ENCODE measurements at places on chromosomes 6 and 20.
A peak's percentile ranks its signal among the peaks of the same experiment; 100 is the strongest.

- no peak for DNase-seq
- no peaks in the 10 kb centered on the region for H3K36me3 ChIP-seq
- peaks cover 4% of the 10 kb centered on the region for H3K27me3 ChIP-seq
- H3K4me3 ChIP-seq: no peak overlapping the region
- no peaks in the 10 kb centered on the region for H3K4me1 ChIP-seq
Measured at GRCh38 chr6:168147205-168147738, 68.3 kb upstream of the FRMD1 start.

DNA sequence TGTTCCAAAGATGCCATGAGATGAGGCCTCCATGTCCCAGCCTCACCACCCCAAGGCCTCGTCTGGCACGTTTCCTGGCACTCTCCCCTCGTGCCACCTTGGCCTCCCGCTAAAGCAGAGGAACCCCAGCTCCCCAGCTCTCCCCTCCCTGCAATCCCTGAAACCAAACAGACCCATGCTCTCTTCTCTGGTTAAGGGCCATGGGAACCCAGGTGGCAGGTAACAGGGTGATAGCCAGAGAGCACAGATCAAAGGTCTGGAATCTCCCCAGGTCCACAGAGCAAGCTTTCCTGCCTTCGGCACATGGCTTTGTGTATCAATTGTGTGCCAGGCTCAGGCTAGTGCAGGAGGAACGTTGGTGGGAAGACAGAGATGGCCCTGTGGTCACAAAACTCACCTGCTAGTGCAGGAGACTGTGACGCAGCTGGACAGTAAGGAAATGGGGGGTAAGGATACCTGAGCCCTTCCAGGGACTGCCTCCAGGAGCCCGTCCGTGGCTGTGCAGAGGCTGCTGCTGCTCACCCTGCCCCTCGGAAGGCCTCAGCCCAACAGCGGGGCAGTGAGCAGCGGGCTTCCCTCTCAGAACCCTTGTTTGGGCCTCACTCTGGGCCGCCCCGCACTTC lies 39.0 kb downstream of the MYH7B start:
- DNase-seq: no peak
- H3K27me3 ChIP-seq: no peaks in the 10 kb centered on the region
- H3K27ac ChIP-seq: no peak overlapping the region
- H3K36me3 ChIP-seq: peaks cover 43% of the 10 kb centered on the region
- H3K4me3 ChIP-seq: no peak overlapping the region

- H3K4me1 ChIP-seq: no peaks in the 10 kb centered on the region
- H3K4me3 ChIP-seq: no peak overlapping the region
- no peak overlapping the region for H3K27ac ChIP-seq
- H3K36me3 ChIP-seq: no peaks in the 10 kb centered on the region
- no peak for DNase-seq
Measured at GRCh38 chr20:54524849-54525248, 49.5 kb downstream of the DOK5 start.

DNA sequence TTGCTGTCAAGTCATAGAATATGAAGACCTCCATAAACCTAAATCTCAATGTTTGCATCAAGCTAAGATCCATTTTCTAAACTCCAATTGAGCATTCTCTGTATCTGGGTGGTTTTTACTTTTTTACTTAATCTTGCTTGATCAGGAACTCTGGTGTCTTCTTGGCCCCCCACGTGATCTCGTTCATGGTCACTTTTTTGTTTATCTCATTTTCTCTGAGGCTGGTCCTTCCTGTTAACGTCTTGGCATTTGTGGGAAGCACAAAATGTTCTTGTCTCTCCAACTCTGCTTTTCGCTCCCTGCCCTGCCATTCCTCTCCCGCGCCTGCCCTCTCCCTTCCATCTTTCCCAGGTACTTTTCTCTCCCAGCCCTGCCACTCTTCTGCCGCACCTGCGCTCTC lies 14.0 kb upstream of the MAPRE1 start:
- no peaks in the 10 kb centered on the region for H3K4me1 ChIP-seq
- H3K4me3 ChIP-seq: no peak overlapping the region
- DNase-seq: no peak

- peak; percentile 20 for DNase-seq
- peaks cover 3% of the 10 kb centered on the region for H3K4me1 ChIP-seq
- H3K27me3 ChIP-seq: no peaks in the 10 kb centered on the region
- H3K4me3 ChIP-seq: peak overlapping the region; percentile 86
- H3K36me3 ChIP-seq: no peaks in the 10 kb centered on the region
Measured at GRCh38 chr6:107115695-107116327, 496 bp upstream of the BEND3 start.

GRCh38 chr6:25576919-25577318 lies 75.1 kb upstream of the SCGN start:
- H3K4me1 ChIP-seq: peaks cover 5% of the 10 kb centered on the region
- DNase-seq: no peak
- no peak overlapping the region for H3K27ac ChIP-seq
- no peaks in the 10 kb centered on the region for H3K27me3 ChIP-seq
- H3K36me3 ChIP-seq: no peaks in the 10 kb centered on the region

DNA sequence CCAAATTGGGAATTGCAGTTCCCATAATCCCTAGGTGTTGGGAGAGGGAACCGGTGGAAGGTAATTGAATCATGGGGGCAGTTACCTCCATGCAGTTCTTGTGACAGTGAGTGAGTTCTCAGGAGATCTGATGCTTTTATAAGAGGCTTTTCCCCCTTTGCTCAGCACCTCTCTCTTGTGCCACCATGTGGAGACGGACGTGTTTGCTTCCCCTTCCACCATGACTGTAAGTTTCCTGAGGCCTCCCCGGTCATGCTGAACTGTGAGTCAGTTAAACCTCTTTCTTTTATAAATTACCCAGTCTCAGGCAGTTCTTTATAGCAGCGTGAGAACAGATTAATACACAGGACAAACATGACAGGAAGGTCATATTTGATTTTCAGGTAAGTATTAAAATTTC lies 25.3 kb upstream of the HECA start:
- no peaks in the 10 kb centered on the region for H3K27me3 ChIP-seq
- no peak overlapping the region for H3K4me3 ChIP-seq
- peaks cover 5% of the 10 kb centered on the region for H3K4me1 ChIP-seq

DNA sequence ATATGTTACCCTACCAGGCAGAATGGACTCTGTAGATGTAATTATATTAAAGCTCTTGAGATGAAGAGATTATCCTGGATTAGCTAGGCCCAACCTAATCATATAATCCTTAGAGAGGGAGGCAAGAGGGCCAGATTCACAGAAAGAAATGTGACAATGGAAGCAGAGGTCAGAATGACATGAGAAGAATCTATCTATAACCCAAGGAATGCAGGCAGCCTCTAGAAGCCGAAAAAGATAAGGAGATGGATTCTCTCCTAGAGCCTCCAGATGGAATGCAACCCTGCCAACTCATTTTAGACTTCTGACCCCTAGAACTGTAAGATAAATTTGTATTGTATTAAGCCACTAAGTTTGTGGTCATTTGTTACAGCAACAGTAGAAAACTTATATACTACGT lies 12.3 kb downstream of the PXT1 start:
- H3K4me1 ChIP-seq: no peaks in the 10 kb centered on the region
- H3K27ac ChIP-seq: no peak overlapping the region
- no peaks in the 10 kb centered on the region for H3K36me3 ChIP-seq
- H3K4me3 ChIP-seq: no peak overlapping the region

GRCh38 chr6:33725891-33726673 lies 14.6 kb upstream of the UQCC2 start:
- no peak for DNase-seq
- peaks cover 15% of the 10 kb centered on the region for H3K27me3 ChIP-seq
- no peak overlapping the region for H3K4me3 ChIP-seq
- peaks cover 16% of the 10 kb centered on the region for H3K4me1 ChIP-seq

- H3K27me3 ChIP-seq: peaks cover 1% of the 10 kb centered on the region
- H3K4me1 ChIP-seq: no peaks in the 10 kb centered on the region
- H3K27ac ChIP-seq: no peak overlapping the region
- H3K4me3 ChIP-seq: no peak overlapping the region
Measured at GRCh38 chr6:129901910-129902309, 40.8 kb upstream of the TMEM244 start.

DNA sequence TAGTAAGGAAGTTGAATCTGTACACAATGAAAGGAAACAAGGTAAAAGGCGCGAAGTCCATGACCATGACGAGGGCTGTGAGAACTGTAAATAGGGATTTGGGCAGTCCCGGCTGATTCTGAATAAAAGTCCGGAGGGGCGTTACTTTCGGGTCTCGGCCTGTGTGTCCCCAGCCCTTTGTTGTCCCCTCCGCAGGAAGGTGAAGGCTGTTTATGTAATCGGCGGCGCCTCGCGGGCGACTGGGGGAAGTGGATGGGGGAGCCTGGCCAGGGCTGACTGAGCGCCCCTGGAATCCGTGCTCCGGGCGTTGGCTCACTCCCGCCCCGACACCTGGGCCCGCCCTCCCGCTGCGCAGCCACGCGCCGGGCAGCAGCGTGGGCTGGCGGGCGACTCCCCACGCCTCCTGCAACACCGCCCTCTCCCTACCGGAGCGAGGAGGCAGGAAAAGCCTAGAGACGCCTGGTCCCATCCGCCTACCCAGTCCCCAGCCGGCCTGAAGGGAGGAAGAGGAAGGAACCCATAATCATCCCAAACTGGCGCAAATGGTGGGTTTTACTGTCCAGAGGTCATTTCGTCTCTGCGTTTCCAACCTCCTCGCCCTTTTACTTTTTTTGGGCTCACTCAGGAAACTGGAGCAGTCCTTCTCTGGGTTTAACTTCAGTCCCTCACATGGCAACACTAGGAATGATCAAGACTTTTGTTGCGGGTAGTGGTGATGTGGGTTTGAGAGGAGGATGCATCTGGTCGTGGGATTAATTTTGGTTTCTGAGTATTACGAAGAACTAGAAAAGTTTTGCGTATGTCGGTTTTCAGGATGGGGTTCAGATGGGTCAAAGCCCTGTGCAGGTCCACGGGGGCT lies 12.1 kb downstream of the TRIM31 start:
- peaks cover 36% of the 10 kb centered on the region for H3K27me3 ChIP-seq
- no peak overlapping the region for H3K27ac ChIP-seq
- H3K36me3 ChIP-seq: no peaks in the 10 kb centered on the region
- H3K4me3 ChIP-seq: peak overlapping the region; percentile 70

DNA sequence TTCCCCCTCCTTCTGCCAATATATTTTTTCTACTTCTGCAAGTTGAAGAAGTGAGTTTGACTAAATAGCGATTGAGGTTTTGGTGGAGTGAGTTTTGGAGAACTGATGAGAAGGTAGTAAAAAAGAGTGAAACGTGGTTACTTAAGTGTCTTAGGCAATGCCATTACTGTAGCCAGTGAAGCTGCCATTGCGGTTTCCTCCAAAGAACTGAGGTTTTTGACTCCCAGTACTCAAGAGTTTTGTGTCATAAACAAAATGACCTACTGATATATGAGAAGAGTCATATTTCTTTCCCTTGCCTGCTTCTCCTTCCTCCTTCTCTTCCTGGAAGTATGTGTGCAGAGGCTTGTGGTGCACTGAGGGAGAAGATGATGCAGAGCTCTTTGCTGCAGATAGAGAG lies 554.5 kb upstream of the MAP3K7 start:
- H3K36me3 ChIP-seq: no peaks in the 10 kb centered on the region
- no peaks in the 10 kb centered on the region for H3K4me1 ChIP-seq
- H3K27ac ChIP-seq: no peak overlapping the region
- DNase-seq: no peak

DNA sequence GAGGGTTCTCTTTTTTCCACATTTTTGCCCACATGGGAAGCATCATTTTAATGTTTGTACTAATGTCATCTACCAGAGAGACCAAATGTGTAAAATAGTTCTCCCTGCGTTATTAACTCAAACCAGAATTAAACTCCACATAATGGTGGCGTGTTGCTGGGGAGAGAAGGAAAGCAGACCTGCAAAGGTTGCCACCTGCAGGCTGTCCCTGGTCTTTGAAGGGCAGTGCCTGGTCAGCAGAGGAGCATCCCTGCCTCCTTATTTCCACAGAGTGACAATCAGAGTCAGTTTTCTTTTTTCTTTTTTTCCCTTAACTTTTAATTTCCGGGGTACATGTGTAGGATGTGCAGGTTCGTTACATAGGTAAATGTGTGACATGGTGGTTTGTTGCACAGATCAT lies 214.5 kb downstream of the TBX18 start:
- H3K4me1 ChIP-seq: no peaks in the 10 kb centered on the region
- DNase-seq: no peak
- no peaks in the 10 kb centered on the region for H3K27me3 ChIP-seq
- no peak overlapping the region for H3K27ac ChIP-seq
- H3K36me3 ChIP-seq: no peaks in the 10 kb centered on the region
- no peak overlapping the region for H3K4me3 ChIP-seq

DNA sequence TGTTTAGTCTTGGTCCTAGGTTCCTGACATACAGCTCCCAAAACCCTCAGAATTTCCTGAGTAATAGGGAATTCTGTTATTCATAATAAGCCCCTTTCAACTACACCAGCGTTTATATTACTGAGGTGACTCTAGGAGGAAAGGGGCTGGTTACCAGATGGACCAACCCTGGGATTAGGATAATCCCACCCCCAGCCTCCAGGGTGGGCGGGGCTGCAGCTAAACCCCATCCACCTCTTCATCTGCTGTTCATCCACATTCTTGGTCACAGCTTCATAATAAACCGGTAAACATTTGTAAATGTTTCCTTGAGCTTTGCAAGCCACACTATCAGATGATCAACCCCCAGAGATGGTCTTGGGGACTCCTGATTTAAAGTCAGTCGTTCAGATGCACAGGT lies 38.3 kb downstream of the NINL start:
- H3K4me3 ChIP-seq: no peak overlapping the region
- H3K27me3 ChIP-seq: peaks cover 8% of the 10 kb centered on the region
- H3K4me1 ChIP-seq: no peaks in the 10 kb centered on the region
- no peak for DNase-seq
- H3K36me3 ChIP-seq: no peaks in the 10 kb centered on the region

GRCh38 chr6:126959765-126960164 lies 158.7 kb upstream of the RSPO3 start:
- H3K4me1 ChIP-seq: no peaks in the 10 kb centered on the region
- H3K36me3 ChIP-seq: no peaks in the 10 kb centered on the region
- no peak overlapping the region for H3K4me3 ChIP-seq
- H3K27me3 ChIP-seq: no peaks in the 10 kb centered on the region
- H3K27ac ChIP-seq: no peak overlapping the region
- DNase-seq: no peak

DNA sequence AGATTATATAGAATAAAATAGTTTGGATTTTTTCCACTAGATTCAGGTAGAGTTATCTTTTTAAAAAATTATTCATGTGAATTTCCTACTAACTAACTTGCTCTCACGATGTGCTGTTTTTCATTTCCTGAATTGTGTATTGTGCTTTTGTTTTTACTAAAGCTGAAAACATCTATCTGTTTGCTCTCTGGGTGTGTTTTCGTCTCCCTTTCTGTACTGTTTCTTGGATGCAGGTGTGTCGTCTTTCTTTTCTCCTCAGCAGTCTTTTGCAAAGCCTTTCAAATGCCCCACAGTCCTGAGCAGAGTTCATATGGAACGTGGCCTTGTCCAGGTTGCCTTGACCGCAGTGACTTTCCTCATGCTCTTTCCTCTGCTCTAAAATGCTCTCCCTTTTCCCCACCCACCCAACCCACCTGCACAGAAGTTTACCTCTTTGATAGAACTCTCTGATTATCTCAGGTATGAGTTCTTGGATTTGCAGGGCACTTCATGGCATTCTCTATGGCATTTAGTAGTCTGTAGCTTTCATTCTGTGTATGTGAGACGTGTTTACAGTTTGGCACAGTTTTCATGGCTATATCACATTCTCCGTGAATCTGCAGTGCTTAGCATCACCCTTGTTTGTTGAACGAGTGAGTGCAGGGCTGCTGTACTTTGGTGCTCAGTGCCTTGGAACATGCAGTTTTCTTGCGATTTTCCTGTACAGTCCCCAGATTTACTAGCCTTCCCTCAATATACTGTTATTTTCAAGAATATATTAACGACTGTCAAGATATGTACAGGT lies 77.1 kb downstream of the FARS2 start:
- DNase-seq: no peak
- H3K4me3 ChIP-seq: peak overlapping the region; percentile 46
- H3K27me3 ChIP-seq: no peaks in the 10 kb centered on the region
- peak overlapping the region; percentile 5 for H3K27ac ChIP-seq
- H3K4me1 ChIP-seq: peaks cover 23% of the 10 kb centered on the region

GRCh38 chr20:9499126-9499899 lies 15.1 kb upstream of the LAMP5 start:
- no peaks in the 10 kb centered on the region for H3K4me1 ChIP-seq
- H3K27me3 ChIP-seq: no peaks in the 10 kb centered on the region
- H3K4me3 ChIP-seq: no peak overlapping the region
- no peaks in the 10 kb centered on the region for H3K36me3 ChIP-seq
